Activated naive CD4-positive, alpha-beta T cell treated with anti-CD3 and anti-CD28 coated beads, Interleukin-2, amount 10 ng/mL, durations not matched to agents 7 days and 5 days (primary cell): ENCODE measurements at places on chromosomes 16 and 17.
A peak's percentile ranks its signal among the peaks of the same experiment; 100 is the strongest.

DNA sequence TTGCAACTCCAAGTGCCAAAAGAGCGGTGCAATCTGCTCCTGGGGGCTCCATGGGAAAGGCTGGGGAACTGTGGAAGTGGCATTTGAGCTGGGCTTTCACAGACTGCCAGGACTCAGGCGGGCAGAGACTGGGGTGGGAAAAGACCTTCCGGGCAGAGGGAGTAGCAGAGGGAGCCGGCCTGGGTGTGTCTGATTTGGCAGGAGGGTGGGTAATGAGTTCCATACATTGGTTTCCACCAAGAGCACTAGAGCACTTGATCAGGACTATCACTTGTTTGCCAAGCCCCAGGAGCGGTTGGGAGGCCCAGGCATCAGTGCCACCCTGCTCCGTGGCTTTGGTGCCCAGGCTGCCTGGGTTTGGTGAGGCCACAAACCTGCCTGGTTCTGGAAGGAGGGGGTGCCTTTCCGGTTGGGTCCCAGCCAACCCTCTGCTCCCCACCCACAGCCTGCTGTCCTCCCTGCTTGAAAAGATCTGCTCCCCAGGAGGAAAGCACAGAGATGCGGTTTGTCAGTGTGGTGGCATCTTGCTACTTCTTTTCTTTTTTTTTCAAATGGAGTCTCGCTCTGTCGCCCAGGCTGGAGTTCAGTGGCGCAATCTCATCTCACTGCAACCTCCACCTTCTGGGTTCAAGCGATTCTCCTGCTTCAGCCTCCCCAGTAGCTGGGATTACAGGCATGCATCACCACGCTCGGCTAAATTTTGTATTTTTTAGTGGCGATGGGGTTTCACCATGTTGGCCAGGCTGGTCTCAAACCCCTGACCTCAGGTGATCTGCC lies 3.5 kb upstream of the TRIM47 start:
- peaks cover 52% of the 10 kb centered on the region for H3K27me3 ChIP-seq
- no peak for DNase-seq
- H3K27ac ChIP-seq, result peak overlapping the region; percentile 28

GRCh38 chr17:81601525-81602120 lies 35.3 kb downstream of the NPLOC4 start:
- H3K4me3 ChIP-seq, result no peak overlapping the region
- H3K27ac ChIP-seq, result no peak overlapping the region
- no peaks in the 10 kb centered on the region for H3K27me3 ChIP-seq
- peaks cover 7% of the 10 kb centered on the region for H3K4me1 ChIP-seq
- peak; percentile 58 for DNase-seq
- H3K36me3 ChIP-seq, result peaks cover 49% of the 10 kb centered on the region

DNA sequence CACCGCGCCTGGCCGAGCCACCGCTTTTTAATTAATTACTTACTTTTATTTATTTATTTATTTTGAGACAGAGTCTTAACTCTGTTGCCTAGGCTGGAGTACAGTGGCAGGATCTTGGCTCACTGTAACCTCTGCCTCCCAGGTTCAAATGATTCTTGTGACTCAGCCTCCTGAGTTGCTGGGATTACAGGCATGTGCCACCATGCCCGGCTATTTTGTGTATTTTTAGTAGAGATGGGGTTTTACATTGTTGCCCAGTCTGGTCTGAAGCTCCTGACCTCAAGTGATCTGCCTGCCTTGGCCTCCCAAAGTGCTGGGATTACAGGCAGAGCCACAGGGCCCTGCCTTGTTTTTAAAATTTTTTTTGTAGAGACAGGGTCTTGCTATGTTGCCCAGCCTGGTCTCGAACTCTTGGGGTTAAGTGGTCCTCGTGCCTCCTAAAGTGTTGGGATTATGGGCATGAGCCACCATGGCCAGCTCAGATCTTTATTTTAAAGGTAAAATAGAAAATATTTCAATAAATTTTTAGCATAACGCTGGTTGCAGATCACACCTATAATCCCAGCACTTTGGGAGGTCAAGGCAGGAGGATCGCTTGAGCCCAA lies 18.3 kb upstream of the NUDT16L1 start:
- H3K4me3 ChIP-seq, result no peak overlapping the region
- peak overlapping the region; percentile 99 for H3K27ac ChIP-seq
- no peak for DNase-seq
- peaks cover 24% of the 10 kb centered on the region for H3K36me3 ChIP-seq
- H3K27me3 ChIP-seq, result no peaks in the 10 kb centered on the region

DNA sequence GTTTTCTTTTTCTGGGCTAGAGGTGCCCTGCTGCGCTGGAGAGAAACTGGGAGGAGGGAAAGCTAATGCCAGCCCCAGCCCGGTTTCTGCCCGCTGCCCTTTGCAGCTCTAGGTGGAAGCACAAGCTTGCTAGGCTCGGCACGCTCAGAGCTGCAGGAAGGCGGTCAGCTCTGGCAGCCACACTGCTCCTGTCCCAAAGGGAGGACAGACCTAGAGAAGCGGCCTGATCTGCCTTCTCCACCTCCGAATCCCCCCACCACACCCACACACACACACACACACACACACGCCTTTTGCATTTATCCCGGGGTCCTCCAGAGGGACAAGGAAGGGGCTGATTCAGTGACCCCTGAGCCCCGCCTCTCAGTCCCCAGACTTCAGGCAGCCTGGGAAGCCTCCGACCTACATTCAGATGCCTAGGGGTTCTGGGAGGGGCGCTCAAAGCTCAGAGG lies 418.1 kb downstream of the SOX9 start:
- H3K4me3 ChIP-seq, result no peak overlapping the region
- DNase-seq, result no peak
- H3K36me3 ChIP-seq, result no peaks in the 10 kb centered on the region
- peaks cover 38% of the 10 kb centered on the region for H3K27me3 ChIP-seq
- no peak overlapping the region for H3K27ac ChIP-seq

DNA sequence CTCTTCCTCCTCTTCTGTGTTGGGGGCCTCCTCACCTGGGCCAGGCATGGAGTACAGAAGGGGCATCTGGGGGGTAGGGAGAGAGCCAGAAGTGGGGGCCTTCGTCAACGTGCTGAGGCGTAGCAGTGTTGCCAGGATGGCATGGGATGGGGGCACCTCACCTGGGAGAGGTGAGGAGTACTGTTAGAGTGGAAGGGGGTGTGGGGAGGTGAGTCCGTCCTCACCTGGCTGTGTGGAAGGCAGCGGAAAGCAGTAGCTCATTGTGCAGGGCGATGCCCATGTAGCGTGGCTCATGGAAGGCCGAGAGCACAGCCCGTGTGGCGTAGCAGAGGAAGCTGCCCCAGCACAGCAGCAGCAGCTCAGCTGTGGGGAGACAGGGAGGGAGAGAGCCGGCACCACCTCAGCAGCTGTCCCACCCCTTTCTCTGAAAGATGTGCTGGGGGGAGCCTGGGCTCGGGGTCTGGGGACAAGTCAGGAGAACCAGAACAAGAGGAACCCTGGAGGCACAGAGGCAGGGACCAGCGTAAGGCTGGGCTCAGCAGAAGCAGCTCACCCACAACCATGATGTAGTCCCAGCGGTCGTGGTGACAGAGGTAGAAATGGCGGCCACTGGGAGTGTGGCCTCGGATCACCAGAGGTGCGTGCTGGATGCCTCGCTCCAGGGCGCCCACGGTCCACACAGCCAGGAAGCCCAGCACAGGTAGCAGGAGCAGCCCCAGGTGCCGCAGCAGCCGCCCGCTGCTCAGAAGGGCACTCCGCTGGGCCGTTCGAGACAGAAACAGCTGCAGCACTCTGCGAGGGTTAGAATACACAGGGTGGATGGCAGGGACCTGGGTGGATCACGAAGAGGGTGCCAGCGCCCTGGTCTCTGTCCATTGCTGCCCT lies 9.0 kb downstream of the GPR179 start:
- H3K4me1 ChIP-seq, result no peaks in the 10 kb centered on the region
- H3K27ac ChIP-seq, result no peak overlapping the region
- no peaks in the 10 kb centered on the region for H3K36me3 ChIP-seq
- DNase-seq, result no peak
- peaks cover 42% of the 10 kb centered on the region for H3K27me3 ChIP-seq

DNA sequence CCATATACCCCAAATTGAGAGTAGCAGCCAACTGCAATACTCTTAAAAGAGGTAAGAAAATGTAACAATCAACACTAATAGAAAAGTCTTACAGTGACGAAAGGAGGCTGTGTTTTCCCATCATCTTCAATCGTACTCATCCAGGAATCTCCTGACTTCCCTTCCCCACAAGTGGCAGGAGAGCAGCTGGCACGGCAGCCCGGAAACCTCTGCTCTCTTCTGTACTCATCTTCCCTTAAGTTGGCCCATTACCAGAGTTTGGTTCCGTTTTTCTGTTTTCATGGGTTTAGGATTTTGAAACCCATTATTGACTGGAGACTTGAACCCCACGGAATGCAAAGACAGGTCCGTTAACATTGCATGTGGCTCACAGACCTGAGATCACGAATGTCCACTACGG lies 11.7 kb upstream of the CD300H start:
- peaks cover 17% of the 10 kb centered on the region for H3K4me1 ChIP-seq
- DNase-seq, result no peak
- no peak overlapping the region for H3K4me3 ChIP-seq
- H3K27me3 ChIP-seq, result peaks cover 30% of the 10 kb centered on the region

DNA sequence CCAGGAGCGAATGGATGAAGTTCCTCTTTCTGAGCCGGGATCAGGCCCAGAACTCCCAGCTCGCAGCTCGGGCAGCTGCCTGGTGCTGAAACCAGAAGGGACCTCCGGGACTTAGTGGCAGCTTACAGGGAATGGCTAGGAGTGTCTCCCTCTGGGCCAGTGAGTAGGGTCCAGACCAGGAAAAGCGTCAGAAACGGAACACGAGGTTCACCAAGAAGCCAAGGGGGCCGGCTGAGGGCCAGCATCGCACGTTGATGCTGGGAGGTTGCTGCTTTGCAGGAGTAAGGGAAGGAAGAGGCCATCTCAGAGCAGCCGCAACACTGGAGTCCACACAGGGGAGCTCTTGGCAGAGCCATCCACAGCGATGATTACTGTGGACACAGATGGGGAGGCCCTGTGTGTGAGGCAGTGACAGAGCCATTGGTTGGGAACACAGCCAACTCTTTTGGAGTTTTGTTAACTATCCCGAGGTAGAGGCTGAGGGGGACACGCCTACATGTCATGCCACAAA lies 74.0 kb upstream of the CREBBP start:
- no peak for DNase-seq
- peaks cover 7% of the 10 kb centered on the region for H3K4me1 ChIP-seq
- H3K27me3 ChIP-seq, result peaks cover 82% of the 10 kb centered on the region
- no peak overlapping the region for H3K4me3 ChIP-seq
- H3K36me3 ChIP-seq, result no peaks in the 10 kb centered on the region

- no peaks in the 10 kb centered on the region for H3K4me1 ChIP-seq
- no peak overlapping the region for H3K27ac ChIP-seq
- peaks cover 44% of the 10 kb centered on the region for H3K27me3 ChIP-seq
- DNase-seq, result no peak
- no peak overlapping the region for H3K4me3 ChIP-seq
- H3K36me3 ChIP-seq, result no peaks in the 10 kb centered on the region
Measured at GRCh38 chr16:85856585-85856984, 42.4 kb upstream of the IRF8 start.

DNA sequence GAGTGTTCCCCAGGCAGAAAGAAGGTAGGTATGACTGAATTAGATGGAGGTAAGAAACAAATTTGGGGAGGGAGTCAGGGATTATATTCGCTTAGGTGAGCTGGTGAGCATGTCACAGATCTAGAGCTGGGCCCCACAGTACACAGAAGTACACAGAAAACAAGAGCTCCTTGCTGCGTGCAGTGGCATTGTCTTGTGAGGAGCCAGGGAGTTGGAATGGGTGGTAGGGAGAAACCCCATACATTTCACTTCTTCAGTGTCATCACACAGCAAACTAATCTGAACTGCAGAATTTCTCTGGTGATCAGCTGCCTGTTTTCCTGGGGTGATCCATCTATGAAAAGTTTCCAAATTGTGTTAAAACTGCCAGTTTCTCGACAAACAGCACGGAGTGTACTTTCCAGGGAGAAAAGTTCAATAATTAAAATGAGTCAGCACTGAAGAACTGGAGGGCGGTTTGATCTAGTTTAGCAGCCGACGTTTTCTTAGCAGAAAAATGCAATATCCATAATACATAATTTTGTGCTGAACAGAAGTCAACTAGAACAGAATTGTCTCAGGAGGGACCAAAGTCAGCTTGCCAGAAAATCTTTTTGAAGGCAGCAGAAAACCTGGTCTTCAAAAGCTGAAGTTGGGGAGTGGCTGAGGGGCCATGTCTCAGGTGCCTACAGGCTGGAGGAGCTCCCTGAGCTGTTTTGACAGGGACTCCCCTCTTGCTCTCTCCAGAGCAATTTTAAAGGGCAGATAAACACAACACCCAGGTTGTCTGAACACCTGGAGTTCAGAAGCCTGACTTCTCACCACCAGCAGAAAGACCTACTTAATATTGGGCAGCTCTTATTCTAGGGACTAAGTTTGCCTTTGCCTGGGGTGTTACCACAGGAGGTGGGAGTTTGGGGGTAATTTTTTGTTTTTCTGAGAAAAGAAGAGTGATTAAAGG lies 448.6 kb downstream of the CA10 start:
- DNase-seq, result no peak
- H3K36me3 ChIP-seq, result no peaks in the 10 kb centered on the region
- no peaks in the 10 kb centered on the region for H3K4me1 ChIP-seq
- peaks cover 16% of the 10 kb centered on the region for H3K27me3 ChIP-seq
- H3K27ac ChIP-seq, result no peak overlapping the region
- H3K4me3 ChIP-seq, result no peak overlapping the region

DNA sequence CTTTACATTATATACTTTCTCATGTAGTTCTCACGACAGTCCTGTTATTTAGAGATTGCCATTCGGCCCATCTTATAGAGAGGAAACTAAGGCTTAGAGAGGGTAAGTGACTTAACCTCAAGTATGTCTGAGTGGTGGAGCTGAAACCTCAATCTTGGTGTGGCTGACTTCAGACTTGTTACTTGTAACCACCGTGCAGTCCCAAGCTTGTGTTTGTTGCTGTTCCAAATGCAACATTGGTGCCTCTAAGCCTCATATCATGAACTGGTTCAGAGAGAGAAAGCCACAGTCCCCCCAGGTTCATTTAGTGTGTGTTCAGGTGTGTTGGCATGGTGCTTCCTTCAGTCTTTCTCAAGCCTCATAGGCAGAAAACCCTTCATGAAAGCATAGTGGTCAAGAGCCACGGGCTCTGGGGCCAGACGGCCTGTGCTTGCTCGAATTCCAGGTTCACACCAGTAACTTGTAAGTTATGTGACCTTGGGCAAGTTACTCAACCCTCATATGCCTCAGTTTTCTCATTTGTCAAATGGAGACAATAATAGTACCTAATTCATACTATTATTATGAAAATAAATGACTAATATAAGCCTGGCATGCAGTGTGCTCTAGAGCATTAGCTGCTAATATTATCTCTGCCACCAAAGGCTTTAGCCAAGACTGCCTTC lies 39.9 kb downstream of the CDH1 start:
- peaks cover 19% of the 10 kb centered on the region for H3K4me1 ChIP-seq
- DNase-seq, result peak; percentile 60
- H3K27ac ChIP-seq, result peak overlapping the region; percentile 43
- H3K27me3 ChIP-seq, result peaks cover 17% of the 10 kb centered on the region
- H3K4me3 ChIP-seq, result no peak overlapping the region

DNA sequence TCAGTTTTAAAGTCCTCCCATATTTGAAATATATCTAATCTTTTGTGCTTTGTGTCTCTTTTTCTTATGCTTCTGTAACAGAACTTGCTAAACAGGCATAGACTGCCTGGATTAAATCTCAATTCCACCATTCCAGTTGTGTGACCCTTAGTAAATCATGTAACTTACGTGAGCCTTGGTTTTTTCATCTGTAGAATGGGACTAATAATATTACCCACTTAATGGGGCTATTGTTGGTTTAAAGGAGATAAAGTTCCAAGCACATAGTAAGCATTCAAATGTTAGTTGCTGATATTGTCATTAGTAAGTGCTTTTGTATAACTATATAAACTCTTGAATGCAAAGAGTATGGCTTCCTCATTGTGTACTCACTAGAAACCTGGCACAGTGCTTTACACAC lies 5.9 kb upstream of the VWA3A start:
- DNase-seq, result no peak
- H3K4me1 ChIP-seq, result no peaks in the 10 kb centered on the region
- H3K27ac ChIP-seq, result no peak overlapping the region
